ENCODE measurements at places on chromosomes 11 and 22.

- no peak for DNase-seq
Observed at GRCh38 chr11:30521297-30522071, 64.7 kb downstream of the MPPED2 start.

DNA sequence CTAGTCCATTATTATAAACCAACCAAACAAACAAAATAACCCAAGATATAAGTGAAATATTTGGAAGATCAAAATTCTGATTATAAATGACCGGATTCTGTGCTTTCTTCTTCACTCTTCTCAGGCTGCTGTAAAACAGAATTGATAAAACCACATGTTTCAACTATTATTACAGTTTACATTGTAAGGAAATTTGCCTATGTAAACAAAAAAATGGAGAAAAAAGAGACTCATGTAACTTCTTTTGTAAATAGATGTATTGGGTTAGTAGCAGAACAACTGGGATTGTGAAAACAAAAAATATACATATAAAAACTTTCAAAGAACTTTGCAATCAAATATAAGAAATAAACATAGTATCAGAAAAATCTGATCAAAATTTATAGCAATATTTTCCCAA, 295.2 kb upstream of the CCDC179 start:
- no peak for DNase-seq

- no peak for DNase-seq
Observed at GRCh38 chr11:92222701-92223100, 1.9 kb upstream of the FAT3 start.

- DNase-seq: no peak
Observed at GRCh38 chr11:19225123-19225522, 15.6 kb downstream of the E2F8 start.

GRCh38 chr11:46920755-46921154, 2.4 kb upstream of the LRP4 start:
- no peak for DNase-seq

DNA sequence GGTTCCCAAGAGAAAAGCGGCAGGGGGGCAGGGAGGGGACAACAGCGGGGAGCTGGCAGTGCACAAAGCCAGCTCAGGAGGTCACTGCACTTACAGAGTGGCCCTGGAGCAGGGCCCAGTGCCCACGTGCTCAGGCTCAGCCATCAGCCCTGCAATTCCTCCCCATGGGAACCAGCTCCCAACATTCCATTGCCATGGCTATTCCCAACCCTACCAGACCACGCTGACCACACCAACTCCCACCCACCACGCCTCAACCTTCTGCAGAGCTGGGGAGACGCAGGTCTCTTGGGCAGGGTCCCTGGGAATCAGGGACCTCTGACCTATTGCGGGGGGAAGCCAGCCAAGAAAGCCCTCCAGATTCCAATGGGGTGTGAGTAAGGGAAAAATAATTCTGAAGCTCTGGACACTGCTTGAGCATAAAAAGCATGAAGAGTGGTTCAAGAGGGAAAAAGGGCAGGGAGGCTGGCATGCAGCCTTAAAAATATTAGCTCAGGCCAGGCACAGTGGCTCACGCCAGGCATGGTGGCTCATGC, 38.3 kb upstream of the TFIP11 start:
- no peak for DNase-seq
